GM23338 (cell line): ENCODE measurements at places on chromosomes 3 and 15.

GRCh38 chr3:115525731-115526130, 97.6 kb upstream of the GAP43 start:
- no peak for DNase-seq

DNA sequence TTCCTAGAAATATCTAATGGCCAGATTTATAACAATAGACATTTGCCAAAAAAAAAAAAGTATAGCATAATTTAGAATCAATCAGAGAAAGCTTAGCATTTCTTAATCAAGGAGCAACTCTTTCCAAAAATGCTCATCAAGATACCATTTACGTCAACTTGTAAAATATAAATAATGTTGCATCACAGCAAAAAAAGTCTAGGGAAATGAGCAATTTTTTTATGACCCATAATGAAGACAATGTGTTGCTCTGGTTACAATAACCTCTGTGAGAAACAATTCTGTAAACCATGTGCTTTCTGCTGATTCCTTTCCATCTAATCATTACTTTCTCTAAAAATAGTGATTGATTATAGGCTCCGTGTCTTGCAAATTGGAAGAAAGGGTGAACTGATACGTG, 36.3 kb downstream of the KBTBD8 start:
- no peak for DNase-seq

DNA sequence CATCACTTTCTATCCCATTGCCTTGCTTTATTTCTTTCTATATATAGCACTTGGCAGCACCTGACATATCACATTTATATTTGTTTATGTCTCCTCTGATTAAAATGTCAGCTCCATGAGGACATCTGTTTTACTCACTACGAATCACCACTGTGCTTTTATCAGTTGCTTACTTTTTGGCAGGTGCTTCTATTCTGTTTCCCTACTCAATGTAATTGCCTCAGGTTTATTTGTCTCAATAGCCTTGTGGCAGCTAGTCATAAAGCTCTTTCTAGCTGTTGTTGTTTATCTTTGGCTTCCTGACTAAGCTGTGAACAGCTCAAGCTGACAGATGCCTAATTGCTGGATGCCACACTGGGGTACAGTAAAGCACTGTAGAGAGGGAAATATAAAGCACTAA, 85.5 kb downstream of the VPS13C start:
- DNase-seq, result no peak

DNA sequence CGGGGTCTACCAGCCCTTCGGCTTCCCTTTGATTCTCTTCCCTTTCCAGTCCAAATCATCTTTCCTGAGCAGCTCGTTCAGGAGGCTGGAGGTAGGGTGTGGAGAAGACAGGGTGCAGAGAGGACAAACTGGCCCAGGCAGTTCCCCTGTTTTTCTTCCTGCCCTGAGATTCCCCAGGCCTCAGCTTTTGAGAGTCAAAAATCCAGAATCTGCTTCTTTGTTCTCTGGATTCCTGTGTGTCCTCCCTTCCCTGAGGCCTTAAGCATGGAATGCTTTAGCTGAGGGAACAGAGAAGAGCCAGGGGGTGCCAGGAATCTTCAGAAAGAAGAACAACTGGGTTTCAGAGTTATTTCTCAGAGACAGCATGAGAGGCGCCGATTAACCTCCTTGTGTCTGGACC, 26.7 kb upstream of the LRTM1 start:
- peak; percentile 63 for DNase-seq
